ENCODE measurements at places on chromosomes 7 and 10.
A peak's percentile ranks its signal among the peaks of the same experiment; 100 is the strongest.

DNA sequence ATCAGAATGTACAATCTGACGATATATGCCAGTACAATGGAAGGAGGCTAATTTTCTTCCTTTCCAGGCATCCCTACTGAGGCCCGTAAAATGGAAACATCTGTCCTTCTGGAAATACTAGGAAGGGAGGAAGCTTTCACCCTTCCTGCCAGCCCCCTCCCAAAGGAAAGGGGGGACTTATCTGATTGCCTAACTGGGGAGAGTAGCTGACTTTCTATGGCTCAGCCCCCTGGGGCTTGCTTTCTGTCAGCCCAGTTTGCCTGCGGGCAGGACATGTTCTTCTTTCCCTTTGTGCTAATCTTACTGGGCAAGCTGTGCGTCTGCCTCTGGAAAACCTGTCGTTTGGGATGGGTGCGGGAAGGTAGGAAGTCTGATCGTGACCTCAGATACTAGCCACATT is 508.9 kb downstream of the SUGCT start:
- DNase-seq, result no peak

DNA sequence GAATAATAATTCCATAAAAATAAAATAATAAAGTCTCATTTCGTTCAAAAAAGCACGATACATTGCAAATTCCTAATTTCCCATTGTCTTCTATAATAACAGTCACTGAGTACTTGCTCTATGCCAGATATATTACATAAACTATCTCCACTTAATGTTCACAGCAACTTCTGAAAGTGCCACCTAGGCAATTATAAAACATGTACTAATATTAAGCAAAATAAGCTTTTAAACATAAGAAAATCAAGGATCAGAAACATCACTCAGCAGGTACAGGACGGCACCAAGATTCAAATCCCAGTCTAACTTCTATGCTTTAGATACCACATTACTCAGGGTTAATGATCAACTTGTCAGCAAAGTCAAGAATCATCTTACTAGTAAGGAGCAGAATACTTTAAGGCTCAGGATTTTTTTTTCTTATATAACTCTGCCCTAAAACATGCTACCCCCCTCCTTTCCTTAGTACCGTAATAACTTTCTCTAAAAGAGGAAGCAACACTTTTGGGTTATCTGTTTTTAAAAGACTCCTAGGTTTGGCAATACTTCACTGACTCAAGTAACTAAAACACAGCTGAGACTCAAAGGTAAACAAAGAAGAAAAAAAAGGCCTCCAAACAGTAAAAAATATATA is 51.3 kb downstream of the USP6NL start:
- DNase-seq, result no peak

DNA sequence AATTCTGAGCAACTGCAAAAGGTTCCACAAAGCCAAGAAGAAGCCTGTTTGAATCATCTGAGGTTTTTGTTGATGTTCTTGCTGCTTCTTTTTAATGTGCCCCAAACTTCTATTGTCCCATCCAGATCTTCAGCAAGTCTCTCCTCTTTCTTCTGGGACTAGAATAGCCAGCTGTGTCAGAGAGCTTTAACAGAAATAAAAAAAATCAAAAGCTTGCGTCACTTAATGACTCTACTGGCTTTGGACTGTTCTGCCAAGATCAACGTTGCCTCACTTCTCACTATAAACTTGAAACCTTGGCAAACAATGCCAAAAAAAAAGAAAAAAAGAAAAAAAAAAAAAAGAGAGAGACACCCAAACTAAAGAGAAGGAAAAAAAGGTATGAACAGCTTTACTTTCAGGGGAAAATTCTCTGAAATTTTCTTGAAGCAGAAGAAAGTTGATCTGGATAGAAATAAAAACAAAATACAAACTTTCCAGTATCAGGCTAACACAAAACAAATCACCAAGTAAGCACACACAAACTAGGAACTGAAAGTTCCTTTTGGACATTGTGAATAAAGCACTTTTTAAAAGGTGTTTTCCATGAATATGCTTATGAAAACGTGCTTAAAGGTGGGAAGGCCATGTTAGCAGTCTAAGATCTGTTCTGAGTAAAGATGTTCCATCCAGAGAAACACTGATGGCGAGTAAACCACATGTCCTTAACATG is 14.8 kb downstream of the USP54 start:
- peak; percentile 44 for DNase-seq

DNA sequence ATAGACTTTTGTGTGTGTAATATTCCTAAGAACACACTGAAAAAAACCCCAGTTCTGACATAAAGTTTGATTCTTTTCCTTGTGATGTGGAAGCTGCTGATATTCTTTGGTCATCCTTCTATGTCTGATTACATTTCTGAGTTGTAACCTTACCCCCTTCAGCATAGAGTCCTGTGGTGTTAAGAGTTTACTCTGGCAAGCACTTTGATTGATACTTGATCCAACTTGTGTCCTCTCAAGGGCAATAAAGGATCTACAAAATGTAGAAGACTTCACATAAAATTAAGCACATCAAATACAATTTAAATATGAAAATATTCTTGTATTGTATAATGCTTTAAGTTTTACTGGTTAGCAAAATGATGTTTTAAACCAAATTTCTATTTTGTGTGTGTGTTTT is 221.7 kb upstream of the DKK1 start:
- no peak for DNase-seq

DNA sequence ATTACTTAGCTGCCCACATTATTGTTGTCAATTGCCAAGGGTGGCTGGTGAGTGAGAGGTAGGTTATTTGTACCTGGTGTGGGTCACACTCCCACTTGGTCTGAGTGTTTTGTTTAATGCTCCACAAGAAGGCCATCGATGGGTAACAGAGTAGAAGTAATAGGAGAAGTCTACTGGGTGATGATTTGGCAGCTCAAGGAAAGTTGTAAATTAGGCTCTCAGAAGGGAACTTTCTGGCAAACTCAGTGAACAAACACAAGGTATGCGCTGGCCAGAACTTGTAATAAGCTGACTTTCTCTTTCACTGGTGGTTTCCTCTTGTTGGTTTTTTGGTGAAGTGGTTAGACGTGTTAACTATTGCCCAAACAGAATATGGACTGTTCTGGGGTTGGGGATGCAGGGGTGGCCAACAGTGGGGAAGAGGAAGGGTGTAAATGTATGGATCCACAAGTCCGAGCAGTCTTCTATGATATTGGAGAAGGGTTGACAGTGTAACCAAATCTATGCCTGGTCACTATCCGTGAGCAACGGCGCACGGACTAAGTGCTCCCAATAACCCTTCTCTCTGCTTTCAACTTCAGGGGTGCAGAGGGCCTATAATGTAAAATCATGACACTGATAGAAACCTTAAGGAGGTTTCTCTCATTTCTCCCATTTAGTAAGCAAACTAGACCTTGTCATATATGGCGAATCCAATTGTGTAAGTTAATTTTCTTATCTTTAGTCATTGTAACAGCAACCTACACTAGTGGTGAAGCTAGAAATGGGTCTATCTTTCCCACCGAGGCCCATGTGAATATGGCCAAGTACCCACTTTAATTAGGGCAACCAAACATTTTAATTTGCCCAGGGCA is 212.8 kb downstream of the PTEN start:
- no peak for DNase-seq

DNA sequence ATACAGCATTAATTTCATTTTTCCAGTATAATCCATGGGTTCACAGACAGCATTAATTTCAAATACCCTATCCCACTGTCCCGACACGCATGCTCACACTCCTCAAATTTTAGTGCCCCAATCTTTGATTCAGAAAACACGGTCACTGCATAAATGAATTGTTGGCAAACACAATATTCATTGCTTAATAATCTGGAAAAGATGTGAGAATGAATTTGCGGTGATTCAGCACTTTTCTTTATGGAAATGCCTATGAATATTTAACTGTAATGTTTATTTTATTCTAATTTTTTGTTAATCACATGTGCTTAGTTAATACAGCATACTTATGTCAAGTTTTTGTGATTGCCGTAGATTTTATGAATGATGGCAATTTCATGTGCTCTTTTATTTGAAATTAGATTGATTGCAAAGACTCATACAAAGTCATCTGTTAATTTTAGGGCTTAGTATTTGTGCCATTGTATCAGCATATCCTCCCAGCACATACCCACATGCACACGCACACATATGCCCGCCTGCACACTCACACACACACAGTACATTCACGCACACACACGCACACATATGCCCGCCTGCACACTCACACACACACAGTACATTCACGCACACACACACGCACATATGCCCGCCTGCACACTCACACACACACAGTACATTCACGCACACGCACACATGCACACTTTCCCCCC is 35.1 kb downstream of the MACROH2A2 start:
- DNase-seq, result no peak

DNA sequence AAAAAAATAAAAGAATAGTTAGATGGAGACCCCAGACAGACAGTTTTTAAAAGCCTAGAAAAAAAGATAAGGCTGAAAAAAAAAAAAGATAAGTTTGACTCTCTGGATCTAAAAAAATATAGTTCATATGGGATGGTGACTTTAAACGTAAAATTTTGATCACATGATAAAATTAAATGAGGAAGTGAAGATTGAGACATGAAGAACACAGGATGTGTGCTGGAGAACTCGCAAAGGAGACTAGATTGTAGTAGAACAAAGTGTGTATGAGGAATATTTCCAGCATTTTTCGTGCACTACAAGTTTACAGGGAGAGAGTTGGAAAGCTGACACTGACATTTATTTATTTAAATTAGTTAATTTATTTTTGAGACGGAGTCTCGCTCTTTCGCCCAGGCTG is 286.4 kb downstream of the PRPF18 start:
- DNase-seq, result no peak

GRCh38 chr7:51129527-51130472 is 186.8 kb downstream of the COBL start:
- DNase-seq, result no peak

GRCh38 chr10:130974166-130974565 is 337.4 kb downstream of the TCERG1L start:
- DNase-seq, result no peak

DNA sequence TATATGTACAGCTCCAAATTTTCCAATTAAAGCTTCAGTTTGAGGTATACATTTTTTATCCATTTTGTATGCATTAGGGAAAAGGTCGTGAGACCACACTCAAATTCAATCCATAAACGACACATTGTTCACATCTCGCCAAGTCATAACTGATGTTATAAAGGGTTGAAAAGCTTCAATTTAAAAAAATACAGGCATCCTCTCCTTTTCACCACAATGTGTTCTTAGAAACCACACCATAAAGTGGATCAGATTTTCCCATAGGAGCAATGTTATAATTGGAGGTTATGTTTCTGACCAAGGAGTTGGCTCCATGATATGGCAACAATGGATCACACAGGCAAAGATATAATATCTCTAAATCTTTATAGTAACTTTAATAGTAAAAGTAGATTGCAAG is 663.6 kb downstream of the PARD3 start:
- DNase-seq, result no peak

GRCh38 chr10:20598590-20598989 is 298.5 kb downstream of the NEBL start:
- DNase-seq, result no peak

DNA sequence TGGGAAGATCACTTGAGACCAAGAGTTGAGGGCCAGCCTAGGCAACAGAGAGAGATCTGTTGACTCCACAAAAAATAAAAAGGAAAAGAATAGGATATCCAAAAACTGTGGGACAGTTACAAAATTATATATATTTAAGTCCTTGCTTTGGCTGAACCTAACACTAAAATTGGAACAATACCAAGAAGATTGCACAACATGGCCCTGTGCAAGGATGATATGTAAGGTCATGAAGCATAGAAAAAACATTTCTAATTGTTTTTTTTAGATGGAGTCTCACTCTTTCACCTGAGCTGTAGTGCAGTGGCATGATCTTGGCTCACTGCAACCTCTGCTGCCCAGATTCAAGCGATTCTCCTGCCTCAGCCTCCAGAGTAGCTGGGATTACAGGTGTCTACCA is 139.0 kb downstream of the TPST1 start:
- DNase-seq, result no peak

DNA sequence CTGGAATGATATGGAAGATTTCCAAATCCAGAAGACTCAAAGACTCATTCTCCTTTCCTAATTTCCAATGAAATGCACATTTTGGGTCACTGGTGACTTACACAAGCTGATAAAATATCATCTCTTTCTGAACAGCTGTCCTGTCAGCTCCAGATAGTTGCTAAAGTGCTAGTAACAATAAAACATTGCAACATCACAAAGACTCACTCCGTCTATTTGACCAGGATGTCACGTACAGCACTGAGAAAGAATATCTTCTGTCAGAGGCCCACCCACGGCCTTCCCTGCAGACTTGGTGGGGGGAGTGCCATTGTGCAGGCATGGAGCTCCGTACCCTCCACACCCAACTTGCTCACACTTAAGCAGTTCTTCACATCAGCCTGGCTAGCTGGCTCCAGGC is 78.9 kb upstream of the EGR2 start:
- DNase-seq, result no peak

DNA sequence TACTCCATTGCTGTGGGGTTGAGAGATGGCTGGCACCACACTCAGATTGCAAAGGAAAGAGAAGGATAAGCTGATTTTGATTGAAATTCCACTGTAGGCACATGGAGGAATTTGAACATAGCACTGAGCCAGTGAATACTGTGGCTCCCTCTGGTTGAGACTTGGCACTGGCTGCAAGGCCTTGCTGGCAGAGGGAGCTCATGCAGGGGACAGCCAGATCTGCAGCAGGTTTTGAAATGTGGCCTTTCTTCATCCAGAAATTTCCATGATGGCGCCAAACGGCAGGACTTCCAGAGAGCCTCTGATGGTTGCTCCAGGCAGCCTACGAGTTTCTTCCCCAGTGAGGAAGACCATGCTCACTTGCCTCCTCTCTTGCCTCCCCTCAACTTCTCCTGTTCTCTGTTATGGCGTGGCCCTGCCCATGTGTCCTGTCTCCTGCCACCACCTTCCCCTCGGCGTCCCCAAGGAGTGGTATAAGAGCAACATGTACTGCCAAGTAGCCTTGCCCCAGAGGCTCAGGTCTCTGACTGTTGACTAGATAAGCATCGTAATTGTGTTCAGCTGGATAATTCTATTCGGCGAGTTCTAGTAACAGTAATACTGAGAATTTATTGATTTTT is 265.6 kb downstream of the CCDC3 start:
- no peak for DNase-seq

- DNase-seq, result no peak
These were observed 30.4 kb upstream of the JAZF1 start for GRCh38 chr7:28211006-28211405.

- no peak for DNase-seq
These were observed 22.1 kb downstream of the GNA12 start for GRCh38 chr7:2821842-2822507.

GRCh38 chr7:17126413-17127268 is 171.8 kb upstream of the AHR start:
- DNase-seq, result no peak

- DNase-seq, result no peak
These were observed 14.9 kb downstream of the DUSP5 start for GRCh38 chr10:110512461-110513187.

GRCh38 chr10:93475227-93475626 is 6.9 kb downstream of the MYOF start:
- DNase-seq, result no peak

- DNase-seq, result no peak
These were observed 314.1 kb downstream of the WDR11 start for GRCh38 chr10:121165276-121165675.
